Activated CD8-positive, alpha-beta T cell treated with anti-CD3 and anti-CD28 coated beads, Interleukin-2, amount 10 ng/mL, durations not matched to agents 7 days and 5 days (primary cell): ENCODE measurements at places on chromosomes 16 and 17.

GRCh38 chr17:41767324-41768042, 19.0 kb downstream of the JUP start:
- DNase-seq, result no peak

DNA sequence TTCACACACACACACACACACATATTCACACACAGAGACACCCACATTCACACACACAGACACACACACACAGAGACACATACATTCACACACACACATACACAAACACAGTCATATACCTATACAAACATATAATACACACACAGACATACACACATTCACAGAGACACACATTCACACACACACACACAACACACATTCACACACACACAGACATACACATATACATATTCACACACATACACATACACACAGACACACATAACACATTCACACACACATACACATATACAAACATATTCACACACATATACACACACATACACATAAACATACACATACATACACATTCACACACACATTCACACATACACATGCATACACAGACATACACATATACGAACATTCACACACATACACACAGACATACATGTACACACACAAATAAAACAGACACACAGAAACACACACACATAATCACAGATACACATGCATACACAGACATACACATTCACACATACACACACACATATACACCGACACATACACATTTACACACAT, 7.9 kb downstream of the PRCD start:
- no peak for DNase-seq

- DNase-seq, result no peak
Measured at GRCh38 chr17:9350080-9350479, 225.5 kb downstream of the STX8 start.

DNA sequence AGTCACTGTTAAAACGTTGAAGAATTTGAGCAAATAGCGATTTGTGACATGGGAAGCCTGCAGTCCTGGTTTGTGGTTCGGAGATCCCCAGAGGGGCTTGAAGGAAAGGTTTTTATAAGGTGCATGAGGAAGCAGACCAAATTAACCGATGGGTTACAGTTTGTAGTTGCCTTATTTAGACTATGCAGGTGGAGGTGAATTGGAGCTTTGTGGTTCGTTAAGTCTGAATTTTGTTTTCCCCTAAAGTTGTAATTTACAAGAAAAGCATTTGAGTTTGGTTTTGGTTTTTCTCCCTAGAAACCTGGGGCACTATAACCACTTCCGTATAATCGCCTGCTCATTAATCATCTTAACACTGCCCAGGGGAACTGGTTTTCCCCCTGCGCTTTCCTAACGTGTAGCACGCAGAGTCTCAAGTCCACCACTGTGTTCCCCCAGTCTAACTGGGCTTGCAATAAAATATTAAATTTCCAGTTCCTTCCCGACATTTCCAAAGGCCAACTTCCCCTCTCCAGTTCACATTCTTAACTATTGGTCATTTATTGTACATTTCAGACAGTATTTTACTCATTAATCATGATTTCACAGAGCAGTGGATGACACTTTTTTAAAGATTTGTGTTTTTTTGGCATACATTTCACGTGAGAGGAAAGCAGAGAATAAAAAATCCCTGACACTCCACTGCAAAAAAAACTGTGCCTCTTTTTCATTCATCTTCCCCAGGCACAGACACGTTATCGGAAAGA, 932 bp downstream of the ZNF267 start:
- peak; percentile 43 for DNase-seq

DNA sequence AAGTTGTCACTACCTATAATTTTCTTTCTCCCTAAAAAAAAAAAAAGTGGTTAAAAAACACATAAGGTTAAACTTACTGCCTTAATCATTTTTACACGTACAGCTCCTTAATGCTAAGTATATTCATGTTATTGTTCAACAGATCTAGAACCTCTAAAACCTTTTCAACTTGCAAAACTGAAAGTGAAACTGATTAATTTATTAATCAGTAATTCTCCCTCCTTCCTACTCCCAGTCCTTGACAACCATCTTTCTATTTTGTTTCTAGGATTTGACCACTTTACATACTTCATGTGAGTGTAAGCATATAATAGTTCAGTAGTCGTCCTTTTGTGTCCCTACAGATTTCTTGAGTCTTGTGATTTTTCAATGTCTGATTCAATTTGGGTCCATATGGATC, 251.4 kb upstream of the KIF2B start:
- DNase-seq, result no peak

DNA sequence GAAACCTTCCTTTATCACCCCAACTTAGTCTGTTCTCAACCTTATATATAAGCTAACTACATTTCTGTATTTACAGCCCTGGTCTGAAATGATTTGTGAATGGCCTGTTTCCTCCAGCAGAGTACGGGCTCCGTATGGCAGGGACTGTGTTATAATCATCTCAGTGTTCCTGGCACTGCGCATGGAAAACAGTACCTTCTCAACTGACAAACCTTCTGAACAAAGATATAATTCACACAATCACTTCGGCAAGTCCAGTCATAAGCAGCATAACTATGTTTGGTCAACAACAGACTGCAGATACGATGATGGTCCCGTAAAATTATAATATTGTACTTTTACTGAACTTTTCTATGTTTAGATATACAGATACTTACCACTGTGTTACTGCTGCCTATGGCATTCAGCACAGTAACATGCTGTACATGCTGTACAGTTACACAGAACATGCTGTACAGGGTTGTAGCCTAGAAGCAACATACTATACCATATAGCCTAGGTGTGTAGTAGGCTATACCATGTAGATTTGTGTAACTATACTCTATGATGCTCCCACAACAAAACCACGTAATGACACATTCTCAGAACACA, 30.0 kb downstream of the ANKFY1 start:
- no peak for DNase-seq

DNA sequence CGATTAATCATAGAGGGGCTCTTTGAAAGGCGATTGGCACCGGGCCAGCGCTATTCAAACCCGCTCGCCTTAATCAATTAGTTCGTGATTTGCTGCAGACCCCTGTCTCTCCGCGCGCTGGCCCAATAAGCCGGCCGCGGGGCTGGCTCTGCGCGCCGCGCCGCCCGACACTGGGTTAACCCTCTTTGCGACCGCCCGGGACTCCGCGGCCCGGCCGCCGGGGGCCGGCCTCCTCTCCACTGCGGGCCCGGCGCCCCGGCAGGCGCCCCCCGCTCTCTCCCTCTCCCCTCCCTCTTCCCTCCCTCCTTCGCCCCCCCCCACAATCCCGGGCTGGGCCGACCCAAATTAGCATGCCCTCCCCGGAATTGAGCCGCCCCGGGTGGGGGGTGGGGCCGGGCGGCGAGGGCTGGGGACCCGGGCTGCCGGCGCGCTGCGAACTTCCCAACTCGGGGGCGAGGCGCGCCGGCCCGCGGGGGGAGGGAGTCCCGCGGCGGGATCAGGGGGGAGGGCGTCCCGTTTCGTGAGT, 428 bp upstream of the SALL1 start:
- DNase-seq, result no peak

GRCh38 chr17:49523196-49523595, 28.1 kb downstream of the NGFR start:
- DNase-seq, result no peak

DNA sequence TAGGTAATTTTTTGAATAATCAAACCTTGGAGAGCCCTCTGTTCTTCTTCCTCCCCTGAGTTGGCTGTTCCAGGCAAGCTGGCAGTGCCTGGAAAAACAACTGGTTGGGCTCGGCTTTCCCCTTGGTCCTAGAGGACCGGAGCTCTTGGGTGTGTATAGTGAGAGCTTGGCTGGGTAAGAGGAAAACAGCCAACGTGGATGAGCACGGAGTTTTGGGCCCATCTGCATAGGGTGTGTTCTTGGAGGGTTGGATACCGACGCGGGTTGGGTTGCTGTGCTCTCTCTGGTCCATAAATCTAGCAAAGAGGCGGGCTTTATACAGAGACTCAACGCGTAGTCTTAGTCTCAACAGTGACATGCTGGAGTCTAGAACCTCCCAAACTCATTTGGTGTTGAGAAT, 23.2 kb downstream of the ITGB3 start:
- DNase-seq, result no peak
